ENCODE measurements at places on chromosomes 11 and 22. TPM values are rescaled to one million over a fixed set of nuclear protein-coding genes. Genes with fewer than 3 reads are reported as not detected.

The B4GALNT4 gene
- total RNA-seq: not detected

- H3K4me3 ChIP-seq: no peak overlapping the region
- H3K27ac ChIP-seq: no peak overlapping the region
- no peaks in the 10 kb centered on the region for H3K36me3 ChIP-seq
- H3K4me1 ChIP-seq: no peaks in the 10 kb centered on the region
Measured at GRCh38 chr11:116505298-116506262, 267.2 kb downstream of the BUD13 start.

- no peak for DNase-seq
- peaks cover 6% of the 10 kb centered on the region for H3K36me3 ChIP-seq
- no peak overlapping the region for H3K4me3 ChIP-seq
- H3K27me3 ChIP-seq: no peaks in the 10 kb centered on the region
- no peaks in the 10 kb centered on the region for H3K4me1 ChIP-seq
Measured at GRCh38 chr11:78690352-78690987, 115.8 kb upstream of the NARS2 start.

GRCh38 chr11:116300232-116300631 is 472.6 kb downstream of the BUD13 start:
- H3K27ac ChIP-seq: no peak overlapping the region
- H3K36me3 ChIP-seq: no peaks in the 10 kb centered on the region
- DNase-seq: no peak
- no peak overlapping the region for H3K4me3 ChIP-seq

- H3K36me3 ChIP-seq: peaks cover 6% of the 10 kb centered on the region
- H3K27me3 ChIP-seq: no peaks in the 10 kb centered on the region
- DNase-seq: no peak
- no peak overlapping the region for H3K4me3 ChIP-seq
- H3K27ac ChIP-seq: no peak overlapping the region
Measured at GRCh38 chr22:21451545-21452520, 15.4 kb upstream of the TMEM191C start.

DNA sequence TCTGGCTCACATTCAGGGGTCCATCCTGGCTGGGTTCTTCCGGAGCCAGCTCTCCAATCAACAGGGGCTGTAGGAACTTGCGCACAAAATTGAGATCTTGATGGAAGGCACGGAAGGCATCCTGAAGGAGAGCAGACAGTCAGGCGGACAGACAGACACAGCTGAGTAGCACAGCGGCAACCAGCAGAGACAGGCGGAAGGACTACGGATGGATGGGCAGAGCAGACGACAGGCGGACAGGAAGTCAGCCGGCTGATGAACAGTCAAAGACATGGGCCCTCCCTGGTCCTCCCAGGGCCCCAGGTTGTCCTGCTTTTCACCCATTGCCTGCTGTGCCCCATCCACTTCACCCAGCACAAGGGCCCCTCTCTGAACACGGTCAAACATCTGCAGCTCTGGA is 11.3 kb downstream of the FADS3 start:
- H3K4me1 ChIP-seq: peaks cover 29% of the 10 kb centered on the region
- peak overlapping the region; percentile 46 for H3K27ac ChIP-seq
- peaks cover 29% of the 10 kb centered on the region for H3K36me3 ChIP-seq
- no peak overlapping the region for H3K4me3 ChIP-seq
- no peaks in the 10 kb centered on the region for H3K27me3 ChIP-seq

DNA sequence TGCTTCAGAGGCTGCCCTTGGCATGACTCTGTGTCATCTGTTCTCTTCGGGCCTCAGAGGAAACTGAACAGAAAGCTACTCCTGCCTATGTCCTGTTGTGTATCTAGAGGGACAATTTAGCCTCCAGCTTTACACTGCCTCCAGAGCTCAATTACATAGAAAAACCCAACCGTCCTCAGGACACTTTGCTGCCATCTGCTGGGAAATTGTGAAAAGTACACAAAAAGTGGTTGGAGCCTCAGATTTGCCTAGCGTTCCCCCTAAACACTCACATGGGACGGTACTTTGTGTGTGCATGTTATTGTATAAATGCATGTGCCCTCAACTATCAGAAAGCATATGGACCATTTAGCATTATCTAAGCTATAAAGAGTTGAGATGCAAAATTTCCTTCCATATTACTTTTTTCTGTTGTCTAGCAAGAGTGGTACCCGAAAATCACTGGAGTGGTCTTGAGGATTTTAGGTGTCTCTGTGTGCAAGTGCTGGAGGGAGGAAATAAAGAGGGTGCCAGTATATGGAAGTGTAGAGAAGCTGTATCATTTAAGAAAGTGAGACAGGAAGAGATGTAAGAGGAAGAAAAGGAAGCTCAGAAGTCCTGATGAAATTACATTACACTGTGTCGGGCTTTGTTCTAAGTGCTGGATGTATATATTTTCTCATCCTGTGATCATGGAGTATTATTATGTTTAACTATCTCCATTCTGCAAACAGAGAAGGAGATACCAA is 8.7 kb upstream of the MS4A4E start:
- no peak for DNase-seq
- H3K27me3 ChIP-seq: no peaks in the 10 kb centered on the region
- no peak overlapping the region for H3K27ac ChIP-seq
- H3K36me3 ChIP-seq: no peaks in the 10 kb centered on the region

DNA sequence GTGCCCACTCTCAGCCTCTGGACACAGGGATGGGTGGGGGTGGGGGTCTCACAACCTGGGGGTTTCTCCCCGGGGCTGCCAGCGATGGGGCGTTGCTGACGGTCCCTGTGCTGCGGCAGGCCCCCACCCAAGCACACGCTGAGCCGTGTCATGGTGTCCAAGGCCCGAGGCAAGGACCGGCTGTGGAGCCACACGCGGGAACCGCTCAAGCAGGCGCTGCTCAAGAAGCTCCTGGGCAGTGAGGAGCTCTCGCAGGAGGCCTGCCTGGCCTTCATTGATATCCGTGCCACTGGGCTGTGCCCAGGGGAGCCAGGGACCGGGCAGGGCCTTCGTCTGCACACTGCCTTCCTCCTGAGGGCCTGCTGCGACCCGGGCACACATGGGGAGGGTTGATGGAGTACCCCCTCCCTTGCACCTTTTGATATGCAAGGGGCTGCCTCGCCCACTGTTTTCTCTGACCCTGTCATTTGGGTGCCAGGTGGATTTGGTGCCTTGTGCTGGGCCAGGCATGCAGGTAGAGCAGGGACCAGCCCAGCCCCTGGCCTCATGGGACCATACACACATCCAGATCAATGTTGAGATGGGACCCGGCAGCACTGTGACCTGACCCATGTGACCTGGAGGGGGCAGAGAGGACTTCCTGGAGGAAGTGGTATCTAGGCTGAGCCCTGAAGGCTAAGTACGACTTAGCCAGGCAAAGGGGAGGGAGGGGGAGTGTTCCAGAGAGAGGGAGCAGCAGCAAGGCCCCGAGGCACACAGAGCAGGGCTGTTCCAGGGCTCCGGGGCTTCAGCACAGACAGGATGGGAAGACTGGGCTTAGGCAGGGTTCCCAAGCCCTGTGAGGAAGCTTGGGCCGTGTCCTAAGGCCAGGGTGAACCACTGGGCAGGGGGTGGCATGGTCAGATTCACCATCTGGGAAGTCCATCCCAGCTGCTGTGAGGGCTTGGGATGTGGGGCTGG is 75.2 kb downstream of the MYO7A start:
- DNase-seq: no peak
- no peaks in the 10 kb centered on the region for H3K4me1 ChIP-seq
- H3K27ac ChIP-seq: no peak overlapping the region
- H3K36me3 ChIP-seq: no peaks in the 10 kb centered on the region
- H3K27me3 ChIP-seq: no peaks in the 10 kb centered on the region

DNA sequence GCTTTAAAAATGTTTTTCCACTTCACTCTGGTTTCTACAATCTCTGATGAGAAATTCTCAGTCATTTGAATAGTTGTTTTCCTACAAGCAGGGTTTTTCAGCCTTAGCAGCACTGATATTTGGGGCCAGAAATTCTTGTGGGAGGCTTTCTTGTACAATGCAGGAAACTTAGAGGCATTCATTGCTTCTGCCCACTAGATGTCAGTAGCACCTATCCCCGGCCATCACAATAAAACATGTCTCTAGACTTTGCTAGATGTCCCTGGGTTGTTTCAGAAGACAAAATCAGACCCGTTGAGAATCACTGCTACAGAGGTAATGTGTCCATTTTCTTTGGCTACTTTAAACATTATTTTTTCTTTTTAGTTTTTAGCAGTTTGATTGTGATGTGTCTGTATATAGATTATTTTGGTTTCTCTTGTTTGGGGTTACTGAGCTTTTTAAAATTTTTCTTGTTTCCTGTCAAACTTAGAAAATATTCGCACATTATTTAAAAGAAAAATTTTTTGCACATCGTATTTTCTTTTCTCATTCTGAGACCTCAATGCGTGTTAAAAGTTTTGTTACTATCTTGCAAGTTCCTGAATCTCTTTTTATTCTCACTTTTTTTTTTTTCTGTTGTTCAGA is 60.8 kb upstream of the CCDC179 start:
- no peaks in the 10 kb centered on the region for H3K36me3 ChIP-seq

DNA sequence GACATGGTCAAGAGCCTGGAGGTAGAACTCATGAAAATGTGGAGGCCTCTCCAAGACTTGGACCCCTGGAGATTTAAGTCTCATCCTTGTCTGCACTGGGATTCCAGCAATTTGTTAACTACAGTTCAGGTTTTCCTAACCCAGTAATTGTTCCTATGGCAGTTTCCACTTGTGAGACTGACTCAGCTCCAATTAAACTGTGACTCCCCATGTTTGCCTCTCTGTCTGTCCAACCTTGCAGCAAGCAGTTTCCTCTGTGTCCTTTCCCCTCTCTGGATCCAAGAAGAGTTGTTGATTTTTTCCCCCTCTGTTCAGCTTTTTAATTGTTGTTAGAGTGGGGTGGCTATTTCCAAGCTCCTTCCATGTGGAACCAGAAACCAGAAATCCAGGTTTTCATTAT is 16.2 kb upstream of the ARHGAP20 start:
- no peak for DNase-seq
- H3K27ac ChIP-seq: no peak overlapping the region
- no peaks in the 10 kb centered on the region for H3K36me3 ChIP-seq
- H3K4me3 ChIP-seq: no peak overlapping the region
- H3K27me3 ChIP-seq: no peaks in the 10 kb centered on the region

GRCh38 chr11:111601636-111601978 is 642 bp upstream of the SIK2 start:
- no peaks in the 10 kb centered on the region for H3K27me3 ChIP-seq
- H3K4me3 ChIP-seq: peak overlapping the region; percentile 98
- DNase-seq: no peak
- no peaks in the 10 kb centered on the region for H3K36me3 ChIP-seq
- no peaks in the 10 kb centered on the region for H3K4me1 ChIP-seq

- H3K4me3 ChIP-seq: peak overlapping the region; percentile 72
- DNase-seq: no peak
- H3K27me3 ChIP-seq: no peaks in the 10 kb centered on the region
- H3K36me3 ChIP-seq: peaks cover 29% of the 10 kb centered on the region
- peak overlapping the region; percentile 52 for H3K27ac ChIP-seq
- H3K4me1 ChIP-seq: peaks cover 28% of the 10 kb centered on the region
Measured at GRCh38 chr11:66637557-66638176, 836 bp upstream of the RBM4 start.

GRCh38 chr11:130613396-130613795 is 165.0 kb downstream of the ADAMTS15 start:
- no peaks in the 10 kb centered on the region for H3K27me3 ChIP-seq
- no peak overlapping the region for H3K4me3 ChIP-seq
- no peaks in the 10 kb centered on the region for H3K36me3 ChIP-seq
- no peak for DNase-seq
- peaks cover 44% of the 10 kb centered on the region for H3K4me1 ChIP-seq

DNA sequence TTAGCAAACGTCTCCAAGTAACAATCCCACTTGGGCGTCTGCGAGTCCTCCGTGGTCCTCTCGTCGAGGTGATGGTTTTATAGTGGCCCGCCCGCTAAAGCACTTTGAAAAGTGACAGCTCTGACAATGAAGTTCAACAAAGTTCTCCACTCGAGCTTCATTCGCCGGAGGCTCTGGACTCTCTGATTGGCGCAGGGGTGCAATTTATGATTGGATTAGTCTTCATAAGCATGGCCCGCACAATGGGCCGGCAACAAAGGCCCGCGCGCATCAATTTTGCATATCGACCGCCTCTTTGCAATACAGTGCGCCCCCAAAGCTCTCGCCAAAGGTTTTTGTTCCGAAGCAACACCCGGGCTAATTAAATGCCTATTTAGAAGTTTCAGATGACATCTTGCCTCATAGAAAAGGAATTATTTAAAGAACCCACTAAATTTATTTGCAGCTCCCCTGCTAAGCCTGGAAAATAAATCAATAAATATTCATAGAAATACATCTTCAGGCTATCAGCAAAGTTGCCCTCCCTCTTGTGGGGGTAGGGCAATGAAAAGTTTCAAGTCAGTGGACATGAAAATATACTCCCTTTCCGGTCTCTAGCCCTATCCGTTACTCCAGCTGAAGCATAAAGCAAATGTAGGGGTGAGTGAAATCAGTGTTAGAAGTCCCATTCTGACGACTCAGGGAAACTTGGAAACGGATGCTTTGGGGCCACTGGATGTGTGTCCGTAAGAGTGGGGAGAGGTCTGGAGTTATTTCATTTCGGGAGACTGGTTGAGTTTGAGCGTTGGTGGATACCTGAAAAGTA is at the start of gene DBX1:
Gene DBX1, minus strand, starts transcription at position 51 of the 805 bp plus-strand sequence. CDS start 151 bp downstream, outside the sequence.
- DNase-seq: no peak
- no peak within 1 kb of the TSS for H3K4me3 ChIP-seq
- H3K36me3 ChIP-seq: no peaks in the 10 kb centered on the region
- H3K27ac ChIP-seq: no peak within 1 kb of the TSS
- H3K27me3 ChIP-seq: peaks cover 44% of the 10 kb centered on the region

DNA sequence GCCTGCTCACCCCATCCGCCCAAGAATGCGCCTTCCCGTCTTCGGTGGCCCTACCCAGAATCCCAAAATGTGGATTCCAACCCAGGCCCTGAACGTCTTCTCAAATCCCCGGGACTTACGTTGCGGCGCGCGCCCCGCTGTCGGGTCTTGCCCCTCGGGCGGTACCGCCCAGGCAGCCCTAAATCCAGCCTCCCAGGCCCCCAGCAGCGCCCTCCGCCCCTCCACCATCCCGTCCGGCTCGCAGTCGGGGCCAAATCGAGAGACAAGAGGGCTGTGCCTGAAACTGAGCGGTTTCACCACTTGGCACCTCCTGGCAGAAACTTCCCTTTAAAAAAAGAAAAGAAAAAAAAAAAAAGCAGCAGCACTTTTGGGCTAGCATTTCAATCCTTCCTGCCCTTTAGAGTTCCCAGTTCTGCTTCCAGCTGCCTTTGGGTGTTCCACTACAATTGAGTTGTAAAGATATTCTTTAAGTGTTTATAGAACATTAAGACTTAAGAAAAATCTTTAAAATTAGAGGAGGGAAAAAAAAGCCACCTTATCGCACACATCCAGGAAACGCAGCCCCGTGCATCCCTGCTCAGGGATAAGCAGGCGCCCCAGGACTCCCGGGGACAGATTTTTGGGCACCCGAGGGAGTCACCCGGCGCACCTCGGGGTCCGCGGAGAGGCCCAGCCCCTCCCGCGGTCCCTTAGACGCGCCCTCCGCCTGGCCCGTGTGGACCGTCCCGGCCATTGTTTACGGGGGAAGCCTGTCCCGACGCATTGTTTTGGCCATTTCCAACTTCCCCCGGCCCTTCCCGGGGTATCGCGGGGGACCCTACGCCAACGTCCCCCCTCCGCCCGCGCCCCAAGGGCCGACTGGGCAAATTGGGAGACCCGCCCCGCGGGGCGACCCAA is 57.6 kb downstream of the KCNJ4 start:
- H3K4me3 ChIP-seq: peak overlapping the region; percentile 82
- peaks cover 3% of the 10 kb centered on the region for H3K4me1 ChIP-seq

DNA sequence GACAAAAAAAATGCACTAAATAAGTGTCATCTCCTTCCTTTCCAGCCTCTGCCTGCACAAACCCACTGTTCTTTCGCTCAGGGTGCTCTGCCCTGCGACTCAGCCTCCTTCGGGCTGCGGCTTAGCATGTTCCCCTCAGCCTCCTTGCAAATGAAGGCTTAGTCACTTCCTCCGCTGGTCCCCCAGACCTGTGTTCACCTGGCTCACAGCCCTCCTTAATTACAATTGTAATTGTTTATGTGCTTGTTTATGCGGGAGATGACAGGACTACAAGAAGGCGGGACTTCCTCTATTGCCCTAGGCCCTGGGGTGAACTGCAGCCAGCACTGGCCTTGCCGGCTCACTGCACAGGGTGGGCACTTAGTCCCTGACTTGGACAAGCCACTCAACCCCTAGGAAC is 303.6 kb downstream of the KIRREL3 start:
- H3K4me3 ChIP-seq: no peak overlapping the region
- no peaks in the 10 kb centered on the region for H3K27me3 ChIP-seq
